Amniotic stem cell (primary cell): ENCODE measurements at places on chromosomes 13 and 19.

- DNase-seq, result no peak
Measured at GRCh38 chr19:46052896-46053295, 12.1 kb upstream of the IGFL4 start.

DNA sequence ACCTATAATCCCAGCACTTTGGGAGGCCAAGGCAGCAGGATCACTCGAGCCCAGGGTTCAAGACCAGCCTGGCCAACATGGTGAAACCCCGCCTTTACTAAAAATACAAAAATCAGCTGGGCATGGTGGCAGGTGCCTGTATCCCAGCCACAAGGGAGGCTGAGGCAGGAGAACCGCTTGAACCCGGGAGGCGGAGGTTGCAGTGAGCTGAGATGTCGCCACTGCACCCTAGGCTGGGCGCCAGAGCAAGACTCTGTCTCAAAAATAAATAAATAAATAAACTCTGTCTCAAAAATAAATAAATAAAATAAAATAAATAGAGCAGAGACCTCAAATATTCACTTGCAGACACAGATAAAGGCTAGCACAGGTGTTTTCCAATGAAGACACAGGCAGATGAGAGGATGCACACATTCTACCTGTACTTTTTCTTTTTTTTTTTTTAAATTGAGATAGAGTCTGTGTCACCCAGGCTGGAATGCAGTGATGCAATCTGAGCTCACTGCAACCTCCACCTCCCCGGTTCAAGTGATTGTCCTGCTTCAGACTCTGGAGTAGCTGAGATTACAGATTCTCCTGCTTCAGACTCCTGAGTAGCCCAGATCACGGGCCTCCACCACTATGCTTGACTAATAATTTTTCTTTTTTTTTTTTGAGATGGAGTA lies 2.7 kb upstream of the RPS16 start:
- DNase-seq, result no peak

- DNase-seq, result no peak
Measured at GRCh38 chr19:2887391-2887914, 13.3 kb upstream of the ZNF57 start.

DNA sequence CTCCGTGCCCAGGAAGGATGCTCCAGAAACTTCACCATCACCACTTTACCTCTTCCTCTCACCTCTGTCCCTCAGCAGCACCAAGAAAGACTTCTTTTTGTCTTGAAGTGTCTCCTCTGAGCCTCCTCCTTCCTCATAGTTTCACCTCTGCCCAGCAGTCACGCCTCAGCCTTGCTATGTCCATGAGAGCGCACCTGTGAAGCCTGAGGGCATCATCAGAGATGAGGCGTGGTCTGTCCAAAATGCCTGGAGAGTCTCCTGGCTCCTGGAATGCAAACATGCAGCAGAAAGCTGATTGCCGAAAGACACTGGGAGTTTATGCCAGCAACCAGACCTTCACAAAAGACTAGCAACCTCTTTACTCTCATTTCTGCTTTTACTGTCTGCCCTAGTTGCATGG lies 336.6 kb downstream of the TEX29 start:
- no peak for DNase-seq

- DNase-seq, result no peak
Measured at GRCh38 chr19:12953138-12953798, 3.8 kb downstream of the GADD45GIP1 start.

GRCh38 chr19:2353159-2353886 lies 6.7 kb upstream of the TMPRSS9 start:
- DNase-seq, result no peak

DNA sequence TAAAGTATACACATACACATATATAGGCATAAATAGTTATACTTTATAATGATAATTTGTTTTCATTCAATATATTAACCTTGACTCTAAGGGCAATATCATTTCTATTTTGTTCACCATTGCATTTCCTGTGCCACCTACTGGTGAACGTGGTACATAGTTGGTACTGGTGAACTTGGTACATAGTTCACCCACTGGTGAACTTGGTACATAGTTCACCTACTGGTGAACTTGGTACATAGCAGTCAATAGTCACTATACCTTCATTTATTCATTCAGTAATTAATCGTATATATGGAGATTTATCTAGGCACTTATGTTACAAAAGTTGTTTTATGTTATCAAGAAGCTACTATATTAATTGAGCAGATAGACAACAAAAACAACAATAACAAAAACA lies 172.6 kb upstream of the ATXN8OS start:
- DNase-seq, result no peak

DNA sequence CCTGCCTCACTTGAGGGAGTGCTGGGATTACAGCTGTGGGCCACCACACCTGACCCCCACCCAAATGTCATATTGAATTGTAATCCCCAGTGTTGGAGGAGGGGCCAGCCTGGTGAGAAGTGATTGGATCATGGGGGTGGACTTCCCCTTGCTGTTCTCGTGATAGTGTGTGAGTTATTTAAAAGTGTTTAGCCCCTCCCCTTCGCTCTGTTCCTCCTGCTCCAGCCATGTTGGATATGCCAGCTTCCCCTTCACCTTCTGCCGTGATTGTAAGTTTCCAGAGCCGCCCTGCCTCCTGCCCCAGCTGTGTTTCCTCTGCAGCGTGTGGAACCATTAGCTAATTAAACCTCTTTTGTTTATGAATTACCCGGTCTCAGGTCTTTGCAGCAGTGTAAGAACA lies 13.7 kb downstream of the CHAMP1 start:
- DNase-seq, result no peak

DNA sequence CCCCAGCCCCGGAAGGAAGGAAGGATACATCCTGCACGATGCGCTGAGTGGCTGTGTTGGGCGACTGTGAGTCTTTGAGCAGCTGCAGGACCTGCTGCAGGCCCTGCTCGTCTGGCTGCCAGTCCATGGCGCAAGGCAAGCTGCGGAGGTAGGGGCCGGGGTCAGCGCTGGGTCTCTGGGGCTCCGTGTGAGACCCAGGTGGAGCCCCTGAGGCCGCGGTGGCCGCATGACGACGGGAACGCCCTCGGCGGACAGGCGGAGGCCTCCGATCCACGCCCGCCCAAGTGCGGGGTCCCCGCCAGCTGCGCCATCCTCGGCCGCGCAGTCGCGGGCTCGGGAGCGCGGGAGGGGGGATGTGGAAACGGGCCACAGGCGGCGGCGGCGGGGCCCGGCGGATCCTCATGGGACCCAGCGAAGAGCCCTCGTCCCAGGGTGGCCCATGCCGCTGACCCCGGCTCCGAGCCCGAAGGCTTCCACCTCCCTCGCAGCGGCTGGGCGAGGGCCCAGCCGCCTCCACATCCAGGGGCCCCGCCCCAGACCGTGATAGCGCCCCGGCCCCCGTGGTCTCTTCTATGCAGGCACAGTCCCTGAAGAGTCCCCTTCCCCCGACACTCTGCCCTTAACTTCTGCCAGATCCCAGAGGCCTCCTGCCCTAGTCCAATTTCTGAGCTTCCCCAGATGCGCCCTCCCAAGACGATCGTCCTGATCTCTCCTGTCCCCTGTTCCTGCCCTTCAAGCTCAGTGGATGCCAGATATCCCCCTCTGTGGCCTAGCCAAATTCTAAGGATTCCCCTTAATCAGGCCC lies 2.7 kb downstream of the TNPO2 start:
- DNase-seq, result no peak

GRCh38 chr19:18989316-18989715 lies 44.0 kb downstream of the SUGP2 start:
- no peak for DNase-seq

GRCh38 chr19:29365836-29366417 lies 153.0 kb upstream of the UQCRFS1 start:
- DNase-seq, result no peak

DNA sequence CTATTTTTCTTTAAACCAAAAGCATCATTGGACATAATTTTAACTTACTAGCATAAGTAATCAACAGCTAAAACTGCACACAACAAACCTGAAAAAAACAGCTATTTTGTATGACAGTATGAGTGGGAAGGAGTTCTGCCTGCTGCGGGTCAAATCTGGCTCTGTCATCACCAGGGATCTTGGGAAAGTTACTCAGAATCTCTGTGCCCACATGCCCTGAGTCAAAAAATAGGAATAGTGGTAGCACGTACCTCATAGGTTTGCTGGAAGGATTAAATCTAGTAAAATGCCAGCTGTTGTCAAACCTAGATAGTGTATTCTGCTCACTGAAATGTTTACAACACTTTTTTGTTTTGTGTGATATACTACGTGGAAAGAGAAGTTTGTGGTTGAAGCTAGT lies 1.1 kb downstream of the CLN5 start:
- no peak for DNase-seq

GRCh38 chr19:44604241-44604640 lies 9.1 kb upstream of the IGSF23 start:
- no peak for DNase-seq

DNA sequence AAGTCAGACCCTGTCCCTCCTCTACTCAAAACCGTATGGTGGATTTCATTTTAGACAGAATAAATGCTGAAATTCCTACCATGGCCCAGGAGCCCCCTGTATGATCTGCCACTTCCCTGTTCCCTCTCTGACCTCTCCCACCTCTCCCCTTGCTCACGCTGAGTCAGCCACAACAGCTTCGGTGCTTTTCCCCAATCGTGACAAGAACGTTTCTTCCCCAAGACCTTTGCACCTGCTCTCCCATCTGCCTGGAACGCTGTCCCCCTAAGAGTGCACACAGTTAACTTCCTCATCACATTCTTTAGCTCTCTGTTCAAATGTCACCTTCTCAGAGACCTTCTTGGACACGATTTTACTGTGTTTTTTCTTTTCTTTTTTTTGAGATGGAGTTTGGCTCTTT lies 2.3 kb downstream of the VRK3 start:
- DNase-seq, result no peak
